ENCODE measurements at places on chromosomes 6 and 20. TPM values are rescaled to one million over a fixed set of nuclear protein-coding genes. Genes with fewer than 3 reads are reported as not detected.

TRIM31 gene
- total RNA-seq = 1.2 TPM

VNN1 gene
- total RNA-seq = 0.07 TPM

GLP1R gene
- not detected for total RNA-seq

MATN4 gene
- total RNA-seq = 0.06 TPM

CCN5 gene
- 29.3 TPM for total RNA-seq

CGA gene
- 0.21 TPM for total RNA-seq

RBPJL gene
- total RNA-seq = not detected

BACH2 gene
- total RNA-seq = 0.70 TPM

HS3ST5 gene
- total RNA-seq = not detected

PSORS1C1 gene
- total RNA-seq = 4.2 TPM

TRIM40 gene
- total RNA-seq = not detected

TP53TG5 gene
- not detected for total RNA-seq

RAET1L gene
- 0.40 TPM for total RNA-seq

HLA-DQB2 gene
- not detected for total RNA-seq

BANF2 gene
- not detected for total RNA-seq

ETV7 gene
- total RNA-seq = 0.14 TPM

TNXB gene
- total RNA-seq = 0.46 TPM

MRPS26 gene
- total RNA-seq = 158 TPM

SNAP25 gene
- 18.9 TPM for total RNA-seq

All from A549 treated with CORT108297 at 1 μM for 4 hours (cell line).